ENCODE measurements at places on chromosomes 2 and 18.

DNA sequence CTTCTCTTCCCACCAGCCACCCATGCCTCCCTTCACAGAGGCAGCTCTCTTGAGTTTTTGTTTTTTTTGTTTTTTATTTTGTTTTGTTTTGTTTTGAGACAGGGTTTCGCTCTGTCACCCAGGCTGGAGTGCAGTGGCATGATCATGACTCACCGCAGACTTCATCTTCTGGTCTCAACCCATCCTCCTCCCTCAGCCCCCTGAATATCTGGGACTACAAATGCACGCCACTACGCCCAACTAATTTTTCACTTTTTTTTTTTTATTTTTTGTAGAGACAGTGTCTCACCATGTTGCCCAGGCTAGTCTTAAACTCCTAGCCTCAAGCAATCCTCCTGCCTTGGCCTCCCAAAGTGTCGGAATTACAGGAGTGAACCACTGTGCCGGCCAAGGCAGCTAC is 161.4 kb downstream of the TRABD2A start:
- no peak for DNase-seq

- DNase-seq = no peak
These were observed 110.8 kb downstream of the SMAD7 start for GRCh38 chr18:48839819-48840490.

DNA sequence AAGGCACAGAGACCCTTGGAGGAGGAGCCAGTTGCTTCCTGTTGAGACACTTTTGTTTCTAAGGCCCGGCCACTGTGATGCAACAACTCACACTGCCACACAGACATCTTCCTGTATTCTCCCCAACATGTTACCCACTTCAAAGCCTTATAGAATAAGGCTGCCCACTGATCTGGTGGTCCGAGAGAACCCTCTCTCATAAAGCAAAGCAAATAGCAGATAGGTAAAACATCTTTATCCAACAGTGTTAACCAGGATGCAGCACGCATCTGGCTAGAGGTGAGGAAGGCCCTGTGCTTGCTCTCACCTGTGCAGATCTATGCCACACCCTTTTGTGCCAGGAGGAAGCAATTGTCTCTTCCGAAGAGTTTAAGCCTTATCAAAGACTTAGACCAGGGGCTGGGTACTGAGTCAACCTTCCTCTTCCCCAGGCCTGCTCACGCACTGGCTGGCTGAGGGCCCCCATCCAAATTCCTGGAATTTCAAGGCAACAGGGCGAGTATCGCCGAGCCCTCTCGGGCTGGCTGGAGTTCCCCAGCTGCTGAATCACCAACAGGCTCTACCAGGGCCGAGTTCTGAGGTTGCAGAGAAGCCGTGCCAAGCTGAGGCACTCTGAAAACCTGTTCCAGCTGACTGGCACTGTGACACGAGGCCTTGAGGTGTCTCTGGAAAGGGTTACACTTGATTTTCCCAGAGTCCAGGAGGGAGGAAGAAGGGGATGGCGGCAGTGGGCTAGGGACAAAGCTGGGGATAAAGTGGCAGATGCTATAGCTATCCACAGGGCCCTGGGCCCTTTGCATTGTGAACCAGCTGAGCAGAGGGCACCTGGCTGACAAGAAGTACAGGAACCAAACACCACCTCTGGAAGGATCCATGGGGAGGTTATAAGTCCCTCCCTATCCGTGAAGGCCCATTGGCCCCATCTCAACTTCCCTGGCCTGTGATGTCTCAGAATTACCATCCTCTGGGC is 29.3 kb downstream of the TGFA start:
- peak; percentile 78 for DNase-seq

GRCh38 chr18:24695168-24695567 is 234.7 kb downstream of the HRH4 start:
- no peak for DNase-seq

All from Kasumi-1 (cell line).